CD4-positive, alpha-beta memory T cell (primary cell): ENCODE measurements at places on chromosomes 6 and 20. TPM values are rescaled to one million over a fixed set of nuclear protein-coding genes. Genes with fewer than 3 reads are reported as not detected.

Gene BPIFB1
- not detected for total RNA-seq

Gene GNAS-AS1
- total RNA-seq: 1.1 TPM

Gene ZNF334
- total RNA-seq: 0.14 TPM

Gene PDE7B
- total RNA-seq: 0.49 TPM

DNA sequence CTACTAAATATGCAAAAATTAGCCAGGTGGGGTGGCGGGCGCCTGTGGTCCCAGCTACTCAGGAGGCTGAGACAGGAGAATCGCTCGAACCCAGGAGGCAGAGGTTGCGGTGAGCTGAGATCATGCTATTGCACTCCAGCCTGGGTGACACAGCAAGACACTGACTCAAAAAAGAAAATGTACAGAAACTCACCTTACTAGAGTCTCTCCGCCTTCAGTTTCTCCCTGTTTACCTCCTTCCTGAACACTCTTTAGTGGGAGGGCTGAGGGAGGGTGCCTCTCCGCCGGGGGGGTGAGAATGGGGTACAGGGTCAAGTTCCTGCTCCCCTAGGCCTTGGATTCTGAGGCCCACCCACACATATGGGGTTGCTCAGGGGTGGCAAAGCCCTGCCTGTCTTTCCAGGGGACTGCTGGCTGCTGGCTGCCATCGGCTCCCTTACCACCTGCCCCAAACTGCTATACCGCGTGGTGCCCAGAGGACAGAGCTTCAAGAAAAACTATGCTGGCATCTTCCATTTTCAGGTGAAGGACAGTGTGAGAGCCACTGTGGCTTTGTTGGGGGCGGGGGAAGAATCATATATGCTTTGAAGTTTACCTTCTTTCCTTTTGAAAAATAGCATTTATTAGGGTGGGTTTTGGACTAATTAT, 13.4 kb downstream of the CAPN11 start:
- H3K36me3 ChIP-seq: no peaks in the 10 kb centered on the region
- H3K4me3 ChIP-seq: no peak overlapping the region
- no peak overlapping the region for H3K27ac ChIP-seq

GRCh38 chr6:113763876-113764275, 93.3 kb upstream of the MARCKS start:
- no peak overlapping the region for H3K4me3 ChIP-seq
- no peak overlapping the region for H3K27ac ChIP-seq
- H3K4me1 ChIP-seq: no peaks in the 10 kb centered on the region
- no peak for DNase-seq
- H3K27me3 ChIP-seq: no peaks in the 10 kb centered on the region
